ENCODE measurements at places on chromosomes 3 and 15.

DNA sequence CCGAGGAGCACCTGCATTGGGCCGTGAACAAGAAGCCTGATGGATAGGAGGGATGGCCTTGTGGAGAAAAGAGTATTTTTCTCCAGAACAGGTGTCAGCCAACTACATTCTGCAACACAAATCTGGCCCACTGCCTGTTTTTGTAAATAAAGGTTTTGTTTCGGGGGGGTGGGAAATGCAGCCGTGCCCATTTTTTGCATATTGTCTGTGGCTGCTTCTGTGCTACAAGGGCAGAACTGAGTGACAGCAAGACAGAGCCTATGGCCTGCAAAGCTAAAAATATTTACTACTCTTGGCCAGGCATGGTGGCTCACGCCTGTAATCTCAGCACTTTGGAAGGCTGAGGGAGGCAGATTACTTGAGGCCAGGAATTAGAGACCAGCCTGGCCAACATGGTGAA lies 95.9 kb upstream of the AKAP13 start:
- no peak for DNase-seq

- peak; percentile 16 for DNase-seq
These were observed 126.2 kb downstream of the TIGIT start for GRCh38 chr3:114420072-114420471.

DNA sequence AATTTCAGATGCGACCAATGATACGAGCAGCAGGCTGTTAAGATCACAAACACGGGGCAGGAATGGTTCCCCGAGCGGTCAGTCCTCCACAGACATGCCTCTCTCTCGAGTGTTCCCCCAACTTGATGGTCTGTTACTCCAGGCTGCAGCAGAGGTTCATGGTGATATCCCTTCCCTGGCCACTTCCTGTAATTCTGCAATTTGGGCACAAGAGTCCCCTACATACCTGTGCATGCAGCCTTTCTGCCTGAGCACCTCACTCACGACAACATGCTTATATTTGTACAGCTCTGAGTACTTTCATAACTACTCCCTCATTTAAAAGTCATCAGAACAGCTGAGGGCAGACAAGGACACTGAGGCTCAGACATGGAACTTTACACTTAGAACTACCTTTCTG lies 408.1 kb upstream of the NR2F2 start:
- no peak for DNase-seq

- no peak for DNase-seq
These were observed 67.2 kb downstream of the WDR76 start for GRCh38 chr15:43893956-43894355.

GRCh38 chr3:134711284-134711683 lies 60.5 kb upstream of the KY start:
- DNase-seq: no peak

GRCh38 chr15:59553879-59554735 lies 57.5 kb upstream of the GCNT3 start:
- no peak for DNase-seq

- DNase-seq: no peak
These were observed 29.9 kb downstream of the TMEM40 start for GRCh38 chr3:12729051-12729651.
